Activated T-cell treated with anti-CD3 and anti-CD28 coated beads for 24 hours (primary cell): ENCODE measurements at places on chromosomes 2 and 18.

- DNase-seq = no peak
These were observed 1579.0 kb upstream of the NXPH2 start for GRCh38 chr2:140359056-140359771.

DNA sequence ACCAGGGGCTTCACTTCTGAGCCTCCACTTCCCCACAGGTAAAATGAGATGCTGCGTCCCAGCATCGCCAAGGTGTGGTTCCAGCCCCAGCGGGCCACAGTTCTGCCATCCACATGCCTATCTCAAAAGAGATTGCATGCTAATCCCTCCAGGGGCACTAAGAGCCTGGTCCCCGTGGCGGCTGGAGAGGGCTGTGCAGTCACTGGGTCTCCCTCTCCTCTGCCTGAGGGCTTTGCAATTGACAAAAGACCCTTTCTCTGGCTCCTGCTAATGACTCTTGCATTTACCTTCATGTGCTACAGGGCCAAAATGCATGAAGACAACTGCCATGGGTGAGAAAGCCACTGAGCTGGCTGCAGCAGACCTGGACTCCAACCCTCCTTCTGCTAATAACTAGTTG is 18.5 kb downstream of the ZBTB7C start:
- no peak for DNase-seq

- no peak for DNase-seq
These were observed 19.7 kb downstream of the CCDC102B start for GRCh38 chr18:68817584-68817983.

GRCh38 chr2:122150524-122151280 is 395.3 kb downstream of the TSN start:
- DNase-seq = no peak

GRCh38 chr18:39655341-39655740 is 2089.7 kb upstream of the CELF4 start:
- no peak for DNase-seq
